ENCODE measurements at places on chromosomes 3 and 15. TPM values are rescaled to one million over a fixed set of nuclear protein-coding genes. Genes with fewer than 3 reads are reported as not detected.

PRR20G gene
- total RNA-seq = not detected

ARPIN gene
- 19.9 TPM for total RNA-seq

TM6SF1 gene
- 5.8 TPM for total RNA-seq

CLRN1 gene
- total RNA-seq = not detected

MEX3B gene
- 1.7 TPM for total RNA-seq

CELSR3 gene
- 1.3 TPM for total RNA-seq

C3orf49 gene
- total RNA-seq = not detected

IL12A gene
- total RNA-seq = 0.42 TPM

ARNT2 gene
- 7.5 TPM for total RNA-seq

COPB2 gene
- 73.6 TPM for total RNA-seq

DAPK2 gene
- 7.4 TPM for total RNA-seq

GP9 gene
- total RNA-seq = not detected

ADGRG7 gene
- not detected for total RNA-seq

ZIC1 gene
- total RNA-seq = not detected

CPEB1 gene
- total RNA-seq = 8.1 TPM

BNC1 gene
- total RNA-seq = 0.19 TPM

SLC28A2 gene
- total RNA-seq = not detected

ITIH1 gene
- not detected for total RNA-seq

ACOX2 gene
- 18.3 TPM for total RNA-seq

DOCK3 gene
- total RNA-seq = 10.6 TPM

LEKR1 gene
- total RNA-seq = 0.11 TPM

CHRNB4 gene
- 0.50 TPM for total RNA-seq

RETNLB gene
- not detected for total RNA-seq

CD96 gene
- 0.17 TPM for total RNA-seq

NAA80 gene
- 8.5 TPM for total RNA-seq

GOLGA8J gene
- total RNA-seq = not detected

CPNE9 gene
- not detected for total RNA-seq

MOBP gene
- not detected for total RNA-seq

TJP1 gene
- 69.4 TPM for total RNA-seq

AGBL1 gene
- not detected for total RNA-seq

DHFR2 gene
- 3.3 TPM for total RNA-seq

RTP1 gene
- not detected for total RNA-seq

SPATA12 gene
- 0.13 TPM for total RNA-seq
